ENCODE measurements at places on chromosomes 2 and 18.

GRCh38 chr18:31741097-31741735 lies 19.5 kb downstream of the SLC25A52 start:
- no peak for DNase-seq

- no peak for DNase-seq
Observed at GRCh38 chr2:27871802-27872201, 18.4 kb downstream of the RBKS start.

DNA sequence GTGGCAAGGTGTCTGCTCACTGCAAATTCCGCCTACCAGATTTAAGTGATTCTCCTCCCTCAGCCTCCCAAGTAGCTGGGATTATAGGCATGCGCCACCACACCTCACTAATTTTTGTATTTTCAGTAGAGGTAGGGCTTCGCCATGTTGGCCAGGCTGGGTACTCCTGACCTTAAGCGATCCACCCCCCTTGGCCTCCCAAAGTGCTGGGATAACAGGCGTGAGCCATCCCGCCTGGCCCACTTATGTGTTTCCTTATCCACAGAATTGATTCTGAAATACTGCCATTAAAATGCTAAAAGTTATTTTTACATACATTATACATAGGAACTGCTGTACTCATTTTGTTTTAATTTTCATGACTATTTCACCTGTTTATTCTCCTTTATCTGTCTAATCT lies 529.7 kb upstream of the CDH7 start:
- no peak for DNase-seq

- no peak for DNase-seq
Observed at GRCh38 chr2:121075641-121076497, 209.1 kb downstream of the TFCP2L1 start.

DNA sequence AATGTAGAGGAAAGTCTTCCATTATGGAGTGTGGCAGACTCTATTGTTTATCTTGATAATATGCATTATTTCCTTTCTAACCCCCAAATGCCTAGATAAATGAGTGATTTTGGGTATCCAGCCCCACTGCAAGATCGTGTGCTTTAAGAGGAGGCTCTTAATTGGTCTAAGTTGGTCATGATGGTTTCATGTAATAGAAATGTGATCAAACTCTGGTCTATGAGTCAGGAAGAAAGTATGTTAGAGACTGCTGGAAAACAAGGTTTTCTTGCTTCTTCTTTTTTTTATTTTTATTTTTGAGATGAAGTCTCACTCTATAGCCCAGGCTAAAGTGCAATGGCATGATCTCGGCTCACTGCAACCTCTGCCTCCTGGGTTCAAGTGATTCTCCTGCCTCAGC lies 344.5 kb upstream of the TNP1 start:
- DNase-seq = no peak

GRCh38 chr2:74744731-74745515 lies 89.0 kb upstream of the HK2 start:
- no peak for DNase-seq

GRCh38 chr2:159892990-159893810 lies 95.2 kb upstream of the CD302 start:
- DNase-seq = no peak

- no peak for DNase-seq
Observed at GRCh38 chr18:6009756-6010155, 114.4 kb upstream of the TMEM200C start.

DNA sequence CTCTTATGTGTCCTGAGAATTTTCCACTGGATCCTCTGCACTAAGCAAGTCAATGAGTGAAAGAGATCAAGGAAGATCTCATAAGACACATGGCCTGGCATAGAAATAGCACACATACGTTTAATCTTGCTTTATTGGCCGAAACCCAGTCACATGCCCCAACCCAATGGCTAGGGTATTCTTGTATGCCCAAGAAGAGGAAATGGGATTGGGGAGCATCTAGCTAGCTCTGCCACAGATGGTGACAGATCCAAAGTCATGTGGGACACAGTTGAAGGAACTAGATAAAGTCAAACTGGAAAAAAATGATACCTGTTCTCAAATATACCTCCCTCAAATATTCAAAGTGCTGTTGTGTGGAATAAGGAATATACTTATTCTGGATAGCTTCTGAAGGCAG lies 74.7 kb downstream of the CD28 start:
- DNase-seq = no peak

GRCh38 chr2:106343274-106343673 lies 124.9 kb downstream of the RGPD3 start:
- DNase-seq = no peak
